Activated T-cell treated with anti-CD3 and anti-CD28 coated beads for 24 hours (primary cell): ENCODE measurements at places on chromosomes 2 and 18.

GRCh38 chr2:199025146-199025545 is 432.6 kb downstream of the SATB2 start:
- no peak for DNase-seq

GRCh38 chr2:76895469-76895868 is 626.7 kb downstream of the LRRTM4 start:
- DNase-seq = no peak

DNA sequence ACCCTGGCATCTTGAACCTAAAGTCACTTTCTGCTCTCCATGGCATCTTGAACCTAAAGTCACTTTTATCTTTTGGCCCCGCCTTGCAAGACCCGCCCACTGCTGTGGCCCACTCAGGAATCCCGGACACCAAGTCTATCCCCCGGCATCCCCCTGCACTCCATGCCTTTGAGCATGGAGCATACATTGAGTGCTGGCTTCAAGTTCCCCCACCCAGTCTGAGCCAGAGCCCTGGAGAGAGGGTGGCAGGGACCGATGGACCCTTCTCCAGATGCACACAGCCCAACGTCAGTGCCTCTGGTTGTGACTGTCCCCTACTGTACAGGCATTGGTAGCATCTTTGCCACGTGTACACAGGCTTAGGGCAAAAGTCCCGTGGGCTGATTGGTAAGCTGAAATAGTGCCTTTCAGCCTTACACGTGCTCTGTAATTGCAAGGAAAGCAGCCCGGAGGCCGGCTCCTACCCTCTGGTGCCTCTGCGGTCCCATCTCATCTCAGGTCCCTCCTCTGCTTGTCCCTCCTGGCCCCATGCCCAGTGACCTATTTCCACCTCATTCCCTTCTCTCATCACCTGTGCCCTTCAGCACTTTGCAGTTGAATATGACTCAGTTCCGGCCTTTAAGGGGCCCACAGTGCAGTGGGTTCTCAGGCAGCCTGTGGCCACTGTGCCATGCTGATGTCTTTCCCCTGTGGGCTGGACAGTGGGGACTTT is 154.0 kb downstream of the INHBB start:
- DNase-seq = no peak

- DNase-seq = no peak
Observed at GRCh38 chr2:25879133-25879730, 945 bp upstream of the ASXL2 start.

DNA sequence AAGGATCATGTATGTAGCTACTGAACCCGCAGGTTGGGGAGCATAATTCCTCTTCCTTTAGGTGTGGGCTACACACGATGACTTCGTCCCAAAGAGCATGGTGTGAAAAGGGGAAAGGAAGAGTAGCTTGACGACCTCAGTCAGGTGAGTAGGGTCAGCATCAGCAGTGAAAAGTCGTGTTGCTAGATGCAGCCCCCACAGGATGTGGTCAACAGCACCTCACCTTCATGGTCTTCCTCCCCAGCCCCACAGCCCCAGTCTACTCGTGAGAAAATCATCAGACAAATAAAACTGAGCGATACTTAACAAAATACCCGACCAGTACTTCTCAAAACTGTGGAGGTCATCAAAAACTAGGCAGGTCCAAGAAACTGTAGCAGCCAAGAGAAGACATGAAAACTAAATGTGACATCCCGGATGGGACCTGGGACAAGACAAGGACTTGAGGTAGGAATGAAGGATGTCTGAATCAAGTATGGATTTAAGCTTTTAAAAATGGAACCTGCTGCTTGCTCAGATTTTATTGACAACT is 77.5 kb upstream of the NFATC1 start:
- no peak for DNase-seq

DNA sequence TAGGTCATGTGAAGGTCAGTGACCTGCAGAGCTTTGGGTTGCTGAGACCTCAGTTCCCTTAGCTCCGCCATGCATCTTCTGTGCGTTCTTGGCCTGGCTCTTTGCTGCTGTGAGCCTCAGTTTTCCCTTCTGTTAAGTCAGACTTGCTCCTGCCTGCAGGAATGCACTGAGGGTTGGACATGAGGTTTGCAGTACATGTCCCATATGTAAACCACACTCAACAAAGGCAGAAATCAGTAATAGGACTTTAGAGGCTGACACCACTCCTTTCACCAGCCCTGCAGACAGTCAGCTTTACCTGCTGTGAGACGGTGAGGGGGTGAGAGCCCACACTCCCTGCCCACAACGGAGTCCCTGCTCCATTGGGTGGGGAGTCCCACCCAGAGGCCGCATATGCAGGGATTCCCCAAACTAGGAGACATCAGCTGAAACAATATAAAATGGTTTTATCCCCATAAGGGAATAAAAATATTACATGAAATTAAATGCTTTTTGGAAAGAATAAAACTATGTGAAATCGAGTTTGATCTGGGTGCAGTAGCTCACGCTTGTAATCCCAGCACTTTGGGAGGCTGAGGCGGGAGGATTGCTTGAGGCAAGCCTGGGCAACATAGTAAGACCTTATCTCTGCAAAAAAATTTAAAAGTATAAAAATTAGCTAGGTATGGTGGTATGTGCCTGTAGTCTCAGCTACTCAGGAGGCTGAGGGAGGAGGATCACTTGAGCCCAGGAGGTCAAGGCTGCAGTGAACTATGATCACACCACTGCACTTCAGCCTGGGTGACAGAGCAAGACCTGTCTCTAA is 55.1 kb downstream of the MYO7B start:
- DNase-seq = no peak

DNA sequence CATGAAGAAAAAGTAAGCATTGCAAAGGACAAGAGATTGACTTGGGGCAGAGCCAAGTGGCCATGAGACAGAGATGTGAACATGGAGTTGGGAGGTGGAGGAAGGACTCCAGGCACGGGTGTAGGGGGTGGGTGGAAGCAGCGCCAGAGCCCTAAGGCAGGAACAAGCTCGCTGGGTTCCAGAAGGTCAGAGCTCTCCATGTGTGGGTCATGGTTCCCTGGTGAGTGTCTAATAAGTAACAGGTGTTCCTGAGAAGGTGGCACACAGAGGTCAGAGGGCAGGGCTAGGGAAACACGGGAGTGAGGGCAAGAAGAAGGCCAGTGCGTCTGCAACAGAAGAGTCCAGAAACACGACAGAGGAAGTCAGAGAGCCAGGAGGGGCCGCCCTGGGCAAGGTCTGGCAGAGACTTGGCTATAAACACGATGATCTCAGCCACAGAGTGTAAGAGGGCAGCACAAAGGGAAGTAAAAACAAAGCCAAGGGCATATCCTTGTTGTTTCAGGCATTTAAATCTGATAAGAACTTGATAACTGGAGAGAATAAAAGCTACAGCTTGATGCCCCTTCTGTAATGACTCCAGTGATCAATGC is 260.8 kb downstream of the TGIF1 start:
- no peak for DNase-seq

DNA sequence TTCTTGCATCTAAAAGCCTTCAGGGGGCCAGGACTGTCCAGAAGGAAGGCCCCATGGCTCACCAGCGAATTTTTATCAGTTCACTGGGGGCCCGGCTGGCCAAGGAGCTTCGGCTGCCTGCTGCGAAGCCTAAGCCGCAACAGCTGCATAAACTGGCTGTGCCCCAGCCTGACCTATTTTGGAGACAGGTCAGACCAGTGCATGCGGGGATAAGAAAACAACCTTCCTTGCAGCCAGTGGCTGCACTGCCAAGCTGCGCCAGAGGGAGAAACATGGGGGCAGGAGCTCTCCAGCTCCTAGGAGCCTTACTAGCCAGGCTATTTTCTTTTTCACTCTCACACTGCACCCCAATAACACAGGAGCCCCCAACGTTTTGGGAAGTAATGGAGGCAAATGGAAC is 15.2 kb downstream of the PAX3 start:
- no peak for DNase-seq

GRCh38 chr18:8610459-8610851 is 1.2 kb downstream of the RAB12 start:
- DNase-seq = no peak

- no peak for DNase-seq
Observed at GRCh38 chr2:92073036-92073814, 2798.0 kb upstream of the TEKT4 start.

GRCh38 chr2:38095996-38096861 is 20.3 kb upstream of the CYP1B1 start:
- no peak for DNase-seq

- no peak for DNase-seq
Observed at GRCh38 chr18:57014772-57015413, 132.0 kb upstream of the BOD1L2 start.

DNA sequence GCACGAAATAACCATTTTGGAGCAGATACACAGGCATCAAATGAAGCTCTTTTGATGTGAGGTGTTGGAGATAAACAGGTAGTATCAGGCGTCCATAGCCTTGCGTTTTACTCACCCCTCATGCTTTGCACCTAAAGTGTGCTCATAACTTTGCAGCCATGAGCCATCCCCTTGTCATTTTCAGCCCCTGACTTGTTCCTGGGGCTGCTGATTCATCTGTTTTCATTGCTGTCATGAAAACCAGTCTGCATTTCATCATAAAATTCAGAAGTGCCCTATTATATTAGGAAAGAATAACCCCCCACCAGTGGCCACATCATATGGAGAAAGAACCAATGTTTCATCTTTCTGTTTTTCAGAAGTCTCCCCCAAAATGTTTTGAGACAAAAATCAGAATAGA is 329.7 kb upstream of the NRP2 start:
- DNase-seq = no peak

- DNase-seq = no peak
Observed at GRCh38 chr18:36153203-36153602, 23.5 kb downstream of the ELP2 start.

GRCh38 chr2:100052650-100053049 is 89.7 kb downstream of the AFF3 start:
- no peak for DNase-seq
